Liver (tissue), 10 donors: ENCODE measurements at places on chromosomes 3 and 15.

GRCh38 chr3:71926262-71926600 lies 141.3 kb upstream of the PROK2 start:
- no peaks in the 10 kb centered on the region for H3K27me3 ChIP-seq
- peak; percentile 41 for DNase-seq
- no peaks in the 10 kb centered on the region for H3K36me3 ChIP-seq

GRCh38 chr3:12982619-12983101 lies 90.6 kb downstream of the IQSEC1 start:
- H3K36me3 ChIP-seq: no peaks in the 10 kb centered on the region
- no peak for DNase-seq
- no peak overlapping the region for H3K27ac ChIP-seq
- no peak overlapping the region for H3K4me3 ChIP-seq
- H3K4me1 ChIP-seq: peaks cover 10% of the 10 kb centered on the region
- H3K27me3 ChIP-seq: no peaks in the 10 kb centered on the region

- no peaks in the 10 kb centered on the region for H3K4me1 ChIP-seq
- no peaks in the 10 kb centered on the region for H3K27me3 ChIP-seq
- no peak overlapping the region for H3K27ac ChIP-seq
- no peak for DNase-seq
- H3K4me3 ChIP-seq: no peak overlapping the region
- H3K36me3 ChIP-seq: peaks cover 6% of the 10 kb centered on the region
These were observed 67.5 kb downstream of the SPRED1 start for GRCh38 chr15:38320181-38320580.

DNA sequence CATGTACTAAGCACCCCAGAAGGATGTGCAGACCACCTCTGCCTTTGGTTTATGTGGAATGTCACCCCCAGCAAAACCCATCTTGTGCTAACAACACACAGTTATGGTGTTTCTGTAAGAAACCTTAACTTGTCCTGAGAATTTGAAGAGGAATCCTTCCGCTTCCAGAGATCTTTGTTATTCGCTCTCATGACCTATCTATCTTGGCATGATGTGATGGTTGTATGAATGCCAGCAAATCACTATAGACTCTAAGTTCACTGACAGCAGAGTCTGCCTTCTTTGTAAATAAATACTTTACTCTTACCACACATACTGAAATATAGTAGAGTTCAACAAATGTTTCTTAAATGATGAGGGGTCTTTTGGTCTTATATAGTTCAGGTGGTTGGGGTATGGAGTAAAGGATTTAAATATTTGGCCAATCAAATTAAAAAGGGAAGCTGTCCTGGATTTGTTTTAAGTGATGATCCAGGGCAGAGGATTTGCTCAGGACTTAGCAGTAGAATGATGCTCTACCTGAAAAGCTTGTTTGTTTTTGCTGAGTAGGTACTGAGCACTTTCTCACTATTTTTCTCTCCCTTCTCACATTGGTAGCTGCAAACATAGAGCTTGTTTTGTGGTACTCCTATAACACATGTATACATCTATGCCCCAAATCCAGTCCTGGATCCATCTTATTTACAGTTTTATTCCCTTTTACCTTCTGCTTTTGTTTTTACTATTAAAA lies 27.9 kb upstream of the RTP1 start:
- H3K27ac ChIP-seq: no peak overlapping the region
- H3K4me3 ChIP-seq: no peak overlapping the region
- H3K36me3 ChIP-seq: no peaks in the 10 kb centered on the region
- H3K27me3 ChIP-seq: no peaks in the 10 kb centered on the region
- DNase-seq: no peak
- H3K4me1 ChIP-seq: peaks cover 6% of the 10 kb centered on the region
